ENCODE measurements at places on chromosomes 16 and 17.

DNA sequence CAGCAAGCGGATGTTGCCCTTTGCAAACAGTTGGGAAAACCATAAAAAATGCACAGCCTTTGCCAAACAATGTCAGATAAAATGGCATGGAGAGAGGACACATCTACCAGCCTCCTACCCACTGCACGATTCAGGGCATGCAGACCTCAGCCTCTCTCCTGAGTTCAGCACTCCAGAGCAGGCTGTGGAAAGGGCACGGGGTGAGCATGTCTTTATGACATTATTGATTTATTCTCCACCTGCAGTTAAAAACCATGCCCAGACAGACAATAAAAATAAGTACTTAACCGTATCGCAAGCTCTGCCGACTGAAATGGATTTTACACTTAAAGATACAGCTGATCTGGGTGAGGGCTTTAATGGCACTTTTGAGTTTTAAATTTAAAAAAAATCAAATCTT, 127.1 kb downstream of the MAF start:
- H3K4me1 ChIP-seq, result peaks cover 2% of the 10 kb centered on the region
- DNase-seq, result no peak
- no peaks in the 10 kb centered on the region for H3K36me3 ChIP-seq
- no peak overlapping the region for H3K4me3 ChIP-seq
- peaks cover 10% of the 10 kb centered on the region for H3K27me3 ChIP-seq

DNA sequence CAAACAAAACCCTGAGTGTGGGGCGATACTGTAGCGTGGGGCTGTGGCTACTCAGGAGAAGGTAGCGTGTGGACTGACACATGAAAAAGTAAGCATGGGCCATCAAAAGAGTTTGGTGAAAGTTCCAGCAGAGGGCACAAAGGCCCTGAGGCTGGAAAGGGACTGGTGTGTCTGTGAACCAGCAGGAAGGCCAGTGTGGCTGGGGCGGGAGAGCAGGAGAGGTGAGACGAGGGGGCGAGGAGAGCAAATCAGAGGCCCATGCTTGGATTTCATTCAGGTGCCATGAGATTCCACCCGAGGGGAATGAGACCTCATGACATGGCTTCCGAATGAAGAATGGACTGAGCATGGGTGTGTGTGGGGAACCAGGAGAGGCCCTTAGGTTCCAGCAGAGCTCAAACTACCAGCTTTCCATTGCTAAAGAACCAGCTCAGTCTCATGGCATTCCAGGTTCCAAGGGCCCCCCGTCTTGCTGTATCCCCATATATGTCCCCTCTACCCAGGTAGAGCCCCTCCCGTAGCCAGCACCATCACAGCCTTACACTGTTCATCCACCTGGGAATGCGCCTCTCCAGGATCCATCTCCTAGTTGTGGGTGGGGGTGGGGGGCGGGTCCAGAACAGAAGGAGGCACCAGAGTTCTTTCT, 31.1 kb downstream of the TRPV2 start:
- peaks cover 24% of the 10 kb centered on the region for H3K4me1 ChIP-seq
- H3K4me3 ChIP-seq, result no peak overlapping the region
- no peaks in the 10 kb centered on the region for H3K27me3 ChIP-seq

DNA sequence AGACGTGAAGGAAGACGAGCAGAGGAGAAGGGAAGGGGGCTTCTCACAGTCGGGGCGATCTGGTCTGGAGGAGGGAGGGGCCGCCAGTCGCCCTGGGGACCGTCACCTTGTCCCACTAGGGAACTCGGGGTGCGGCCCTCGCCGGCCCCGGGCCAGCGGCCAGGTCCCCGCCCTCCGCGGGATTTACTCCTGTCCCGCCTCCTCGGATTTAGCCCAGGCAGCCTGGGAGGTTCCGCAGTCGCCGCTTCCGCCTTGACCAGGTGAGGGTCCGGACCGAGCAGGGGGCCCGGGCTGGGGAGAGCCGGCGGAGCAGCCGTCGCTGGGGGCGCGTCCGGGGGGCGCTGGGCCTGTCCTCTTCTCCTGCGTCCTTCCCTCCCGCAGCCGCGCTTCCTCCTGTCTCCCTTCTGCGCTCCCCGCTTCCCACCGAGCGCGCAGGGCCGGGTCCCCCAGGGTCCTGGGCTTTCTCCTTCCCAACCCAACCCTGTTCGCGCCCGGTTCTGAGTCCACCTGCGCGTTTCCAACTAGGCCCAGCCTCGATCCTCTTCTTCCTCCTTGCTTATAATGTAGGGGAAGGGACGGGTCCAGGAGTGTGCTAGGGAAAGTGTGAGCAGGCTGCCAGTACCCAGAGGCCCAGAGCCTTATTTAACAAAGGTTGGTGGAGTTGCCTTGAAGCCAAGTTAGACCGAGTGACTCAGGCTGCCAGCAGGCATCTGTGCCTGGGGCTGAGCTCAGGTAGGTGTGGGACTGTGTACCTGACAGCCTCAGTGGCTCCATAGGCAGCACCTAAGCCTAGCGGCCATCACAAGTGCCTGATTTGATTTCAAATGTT, at the start of gene TNK1:
TSS of gene TNK1 (plus strand) at position 235 of the 829 bp plus-strand sequence. CDS start 1,838 bp downstream, outside the sequence.
- peaks cover 13% of the 10 kb centered on the region for H3K4me1 ChIP-seq
- H3K4me3 ChIP-seq, result no peak within 1 kb of the TSS
- H3K27me3 ChIP-seq, result peaks cover 39% of the 10 kb centered on the region
- no peak within 1 kb of the TSS for H3K27ac ChIP-seq
- peaks cover 6% of the 10 kb centered on the region for H3K36me3 ChIP-seq
- no peak for DNase-seq

DNA sequence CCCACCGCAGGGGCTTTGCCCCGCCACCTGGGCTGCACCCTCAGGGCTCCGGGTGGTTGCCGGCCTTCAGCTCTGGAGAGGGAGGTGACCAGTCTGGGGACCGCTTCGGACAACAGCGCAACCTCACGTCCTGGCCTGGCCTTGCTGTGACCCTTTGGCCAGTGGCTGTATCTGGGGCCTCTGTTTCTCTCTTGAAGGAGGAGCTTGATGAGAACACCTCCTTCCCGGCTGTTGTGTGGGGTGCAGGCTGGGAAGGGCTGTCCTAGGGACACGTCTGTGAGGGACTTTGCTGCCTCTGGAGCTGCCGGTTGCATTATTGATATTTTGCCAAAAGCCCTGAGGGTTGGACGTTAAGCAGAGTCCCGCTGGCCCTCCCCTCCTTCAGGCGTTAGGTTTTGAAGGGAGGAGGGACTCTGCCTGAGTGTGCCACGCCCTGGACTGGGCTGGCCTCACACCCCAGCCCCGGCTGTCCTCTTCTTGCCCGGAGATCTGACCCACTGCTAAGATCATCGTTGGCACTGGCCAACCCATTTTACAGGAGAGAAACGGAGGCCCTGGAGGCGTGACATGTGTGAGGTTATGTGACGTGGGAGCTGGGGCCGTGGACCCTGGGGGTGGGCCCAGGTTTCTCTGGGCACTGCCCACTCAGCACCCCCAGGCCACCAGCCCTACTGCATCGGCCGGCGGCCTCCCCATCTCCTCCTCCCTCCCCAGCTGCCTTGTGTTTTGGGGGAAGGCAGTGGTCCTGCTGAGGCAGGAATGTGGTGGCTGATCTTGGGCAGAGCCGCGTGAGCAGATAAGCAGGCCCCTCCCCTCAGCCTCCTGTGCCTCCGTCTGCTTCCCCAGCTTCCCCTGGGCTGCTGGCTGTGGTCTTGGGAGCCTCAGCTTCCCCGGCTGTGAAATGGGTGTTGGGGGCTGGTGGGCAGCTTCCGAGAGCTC, 8.5 kb downstream of the ZFPM1 start:
- H3K4me3 ChIP-seq, result no peak overlapping the region
- no peaks in the 10 kb centered on the region for H3K36me3 ChIP-seq
- H3K4me1 ChIP-seq, result peaks cover 30% of the 10 kb centered on the region
- DNase-seq, result no peak

- H3K4me1 ChIP-seq, result peaks cover 24% of the 10 kb centered on the region
- H3K4me3 ChIP-seq, result no peak overlapping the region
- H3K27ac ChIP-seq, result no peak overlapping the region
- DNase-seq, result no peak
- H3K27me3 ChIP-seq, result no peaks in the 10 kb centered on the region
- H3K36me3 ChIP-seq, result no peaks in the 10 kb centered on the region
Observed at GRCh38 chr17:27573971-27574525, 56.9 kb upstream of the LGALS9 start.

DNA sequence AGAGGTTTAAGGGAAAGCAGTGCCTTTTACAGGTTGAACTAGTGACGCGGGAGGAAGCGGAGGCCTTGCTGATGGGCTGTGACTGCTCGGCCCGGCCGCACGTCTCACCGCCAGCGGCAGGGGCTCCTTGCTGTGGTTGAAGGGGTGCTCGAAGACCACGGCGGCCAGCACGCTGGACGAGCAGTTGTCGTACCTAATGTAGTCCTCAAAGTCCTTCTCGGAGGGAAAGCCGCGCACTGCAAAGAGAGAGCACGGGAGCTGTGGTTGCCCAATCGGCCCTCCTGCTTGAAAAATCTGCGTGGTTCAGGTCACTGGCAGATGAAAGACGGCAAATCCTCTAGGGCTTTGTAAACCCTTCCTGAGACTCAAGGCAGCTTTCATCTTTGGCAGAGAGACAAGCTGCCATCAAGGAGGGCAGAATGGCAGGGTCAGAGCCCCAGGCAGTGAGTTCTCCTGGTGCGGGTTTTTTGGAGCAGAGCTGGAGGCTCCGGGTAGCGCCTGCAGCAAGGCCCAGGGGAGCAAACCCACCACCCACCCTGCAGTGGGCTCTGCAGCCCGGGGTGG, 16.1 kb downstream of the ABCA3 start:
- no peaks in the 10 kb centered on the region for H3K4me1 ChIP-seq
- no peak overlapping the region for H3K4me3 ChIP-seq
- no peaks in the 10 kb centered on the region for H3K27me3 ChIP-seq
- no peaks in the 10 kb centered on the region for H3K36me3 ChIP-seq

GRCh38 chr16:89472711-89473075, 17.7 kb downstream of the ANKRD11 start:
- DNase-seq, result no peak
- H3K36me3 ChIP-seq, result no peaks in the 10 kb centered on the region
- H3K4me3 ChIP-seq, result peak overlapping the region; percentile 45
- H3K27ac ChIP-seq, result peak overlapping the region; percentile 3
- H3K27me3 ChIP-seq, result no peaks in the 10 kb centered on the region

GRCh38 chr17:50621574-50622031, 13.1 kb upstream of the ABCC3 start:
- H3K4me3 ChIP-seq, result no peak overlapping the region
- H3K27me3 ChIP-seq, result peaks cover 34% of the 10 kb centered on the region
- peaks cover 3% of the 10 kb centered on the region for H3K36me3 ChIP-seq

DNA sequence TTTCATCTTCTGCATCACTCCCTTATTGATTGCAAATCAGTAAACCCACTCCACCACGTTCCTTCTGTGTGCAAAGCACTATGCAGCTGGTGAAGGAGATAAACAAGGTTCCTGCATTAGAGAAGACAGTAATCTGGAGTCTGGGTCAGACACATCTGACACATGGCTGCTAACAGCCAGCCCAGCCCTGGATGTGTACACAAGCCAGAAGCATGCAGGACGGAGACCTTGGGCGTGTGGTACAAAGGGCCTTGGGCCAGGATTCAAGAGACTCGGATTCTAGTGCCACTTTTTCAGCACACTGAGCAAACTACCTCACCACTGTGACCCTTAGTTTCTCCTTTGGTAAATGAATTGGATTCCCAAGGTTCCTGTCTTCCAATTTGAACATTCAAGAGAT, 86.6 kb upstream of the DNAH9 start:
- DNase-seq, result no peak
- no peaks in the 10 kb centered on the region for H3K4me1 ChIP-seq
- no peak overlapping the region for H3K27ac ChIP-seq
- H3K4me3 ChIP-seq, result no peak overlapping the region

- no peak overlapping the region for H3K27ac ChIP-seq
- no peak overlapping the region for H3K4me3 ChIP-seq
- no peaks in the 10 kb centered on the region for H3K36me3 ChIP-seq
- no peaks in the 10 kb centered on the region for H3K4me1 ChIP-seq
- DNase-seq, result no peak
Observed at GRCh38 chr17:64687961-64688360, 25.9 kb upstream of the SMURF2 start.

DNA sequence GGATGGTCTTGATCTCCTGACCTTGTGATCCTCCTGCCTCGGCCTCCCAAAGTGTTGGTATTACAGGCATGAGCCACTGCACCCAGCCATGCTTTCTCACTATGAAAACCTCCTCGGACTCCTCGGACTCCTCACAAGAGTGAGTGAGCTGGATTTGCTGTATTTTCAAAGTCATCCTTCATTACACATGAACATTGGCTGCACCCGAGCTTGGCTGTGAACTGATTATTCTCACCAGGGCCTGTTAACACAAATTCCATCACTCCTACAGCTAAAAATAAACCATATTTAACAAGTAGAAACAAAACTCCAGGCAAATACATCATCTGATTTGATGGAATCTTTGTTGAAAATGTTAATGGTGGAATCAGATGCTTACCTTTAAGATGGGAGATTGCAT, 50.3 kb downstream of the PITPNC1 start:
- H3K4me1 ChIP-seq, result peaks cover 43% of the 10 kb centered on the region
- H3K36me3 ChIP-seq, result peaks cover 3% of the 10 kb centered on the region
- H3K27ac ChIP-seq, result peak overlapping the region; percentile 96
- H3K4me3 ChIP-seq, result no peak overlapping the region

DNA sequence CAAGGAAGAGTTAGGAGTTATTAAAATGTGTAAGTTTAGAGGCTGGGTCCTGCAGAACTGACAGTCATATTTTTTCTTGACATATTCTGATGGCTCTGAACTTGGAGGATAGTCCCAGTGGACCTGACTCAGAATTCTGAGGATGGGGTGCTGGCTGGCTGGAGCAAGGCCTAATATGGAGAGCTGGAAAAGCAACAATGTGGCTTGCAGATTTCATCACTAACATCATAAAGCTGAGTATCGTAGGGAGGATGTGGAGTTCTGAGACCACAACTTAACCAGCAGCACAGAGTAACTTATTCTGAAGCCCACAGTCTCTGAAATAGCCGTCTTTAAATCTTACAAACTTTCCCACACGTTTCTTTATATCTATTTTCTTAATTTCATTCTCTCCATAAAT, 2.3 kb downstream of the KRTAP1-5 start:
- H3K36me3 ChIP-seq, result peaks cover 4% of the 10 kb centered on the region
- no peak overlapping the region for H3K4me3 ChIP-seq
- peaks cover 62% of the 10 kb centered on the region for H3K27me3 ChIP-seq
- H3K4me1 ChIP-seq, result peaks cover 3% of the 10 kb centered on the region
- H3K27ac ChIP-seq, result no peak overlapping the region

DNA sequence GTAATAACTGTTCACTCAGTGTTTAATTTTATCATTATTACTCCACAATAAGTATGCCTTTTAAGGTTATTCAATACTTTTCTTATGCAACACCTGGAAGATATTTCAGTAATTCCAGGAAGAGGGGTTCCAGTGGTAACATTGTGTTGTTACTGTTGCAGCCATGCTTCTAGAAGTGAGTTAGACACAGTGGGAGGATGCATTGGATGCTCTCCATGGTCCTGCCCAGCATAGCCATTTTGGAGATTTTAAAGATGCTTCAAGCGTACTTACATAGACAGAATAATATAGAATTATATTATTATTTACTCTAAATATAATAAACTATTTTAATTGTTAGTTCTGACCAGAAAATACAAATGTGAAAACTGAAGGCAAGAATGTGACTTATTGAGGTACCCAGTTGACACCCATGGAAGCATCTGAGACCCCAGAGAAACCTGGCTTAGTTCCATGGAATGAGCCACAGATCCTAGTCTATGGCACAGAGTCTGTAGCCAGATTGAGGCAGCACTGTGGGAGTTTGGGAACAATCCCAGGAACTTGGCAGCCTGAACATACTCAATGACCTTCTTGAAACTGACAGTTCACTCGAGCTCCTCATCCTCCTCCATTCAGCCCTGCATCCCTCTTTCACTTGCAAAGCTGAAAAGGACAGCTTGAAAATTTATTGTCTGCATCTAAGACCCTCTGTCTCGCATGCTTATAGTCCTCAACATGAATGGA, 190.1 kb upstream of the HS3ST4 start:
- H3K27ac ChIP-seq, result no peak overlapping the region
- no peaks in the 10 kb centered on the region for H3K36me3 ChIP-seq
- peaks cover 22% of the 10 kb centered on the region for H3K27me3 ChIP-seq
- no peaks in the 10 kb centered on the region for H3K4me1 ChIP-seq
